ENCODE measurements at places on chromosomes 1 and 21.

- no peak for DNase-seq
Measured at GRCh38 chr21:17610911-17611310, 1.8 kb downstream of the BTG3 start.

GRCh38 chr1:61284936-61285335 lies 202.6 kb downstream of the NFIA start:
- DNase-seq: peak; percentile 52

DNA sequence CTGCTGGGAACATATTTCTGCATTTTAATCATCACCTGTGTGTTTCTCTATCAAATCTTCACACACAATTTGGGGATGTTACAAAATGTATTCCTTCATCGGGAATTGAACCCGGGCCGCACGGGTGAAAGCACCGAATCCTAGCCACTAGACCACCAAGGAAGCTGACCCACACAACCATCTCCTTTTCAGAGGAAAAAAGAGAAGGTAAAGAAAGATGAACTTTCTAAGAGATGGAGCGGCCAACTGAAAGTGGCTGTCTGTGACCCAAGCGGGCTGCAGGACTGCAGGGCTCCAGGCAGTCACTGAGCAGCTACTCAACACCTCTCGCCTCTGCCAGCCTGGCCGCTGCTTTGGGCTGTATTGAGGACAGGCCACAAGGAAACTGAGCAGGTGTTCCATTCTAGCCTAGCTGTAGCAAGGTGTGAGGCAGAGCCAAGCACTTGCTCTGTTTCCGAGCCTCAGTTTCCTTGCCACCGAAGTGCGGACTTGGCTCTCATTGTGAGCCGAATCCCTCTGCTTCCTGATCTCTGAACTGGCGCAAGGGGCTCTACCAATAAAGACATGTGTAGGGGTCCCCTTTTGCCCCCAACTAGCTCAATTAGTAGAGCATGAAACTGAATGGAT lies 156.9 kb upstream of the NBPF11 start:
- DNase-seq: no peak

DNA sequence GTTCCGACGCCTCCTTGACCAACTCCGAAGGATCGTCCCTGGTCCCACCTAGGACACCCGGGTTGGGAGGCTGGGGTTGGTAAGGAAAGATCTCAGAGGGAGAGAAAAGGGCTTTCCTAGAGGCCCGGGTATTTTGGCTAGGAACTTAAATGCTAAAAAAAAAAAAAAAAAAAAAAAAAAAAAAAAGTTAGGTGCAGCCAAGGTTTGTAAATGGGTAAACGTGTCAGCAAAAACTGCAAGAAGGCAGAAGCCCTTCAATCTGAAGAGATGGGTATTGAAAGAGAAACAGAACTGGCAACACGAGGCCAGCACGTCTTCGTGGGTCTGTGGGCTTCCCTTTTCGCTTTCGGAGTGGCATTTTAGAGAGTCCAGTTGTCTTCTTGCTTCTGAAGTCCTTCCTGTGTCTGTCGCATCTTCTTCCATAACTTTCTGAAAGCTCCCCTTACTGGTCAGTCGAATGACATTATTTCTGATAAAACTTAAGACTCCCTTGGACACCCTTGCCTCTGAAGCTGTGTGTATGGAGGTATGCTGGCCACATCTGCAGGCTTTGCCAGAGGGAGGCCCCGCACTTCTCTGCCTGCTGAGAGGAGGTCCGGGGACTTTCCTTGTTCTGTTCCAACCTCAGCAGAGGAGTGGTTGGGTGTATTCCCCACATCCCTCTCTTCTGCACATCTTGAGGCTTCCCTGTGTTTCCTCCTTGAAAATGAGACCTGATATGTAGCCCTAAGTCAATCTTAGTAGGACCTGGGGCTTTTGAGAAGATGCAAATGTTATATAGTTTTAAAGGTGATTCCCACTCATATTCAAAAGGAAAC lies 745 bp downstream of the RCSD1 start:
- no peak for DNase-seq

- DNase-seq: peak; percentile 96
Measured at GRCh38 chr1:41404308-41404761, 43.1 kb downstream of the FOXO6 start.

DNA sequence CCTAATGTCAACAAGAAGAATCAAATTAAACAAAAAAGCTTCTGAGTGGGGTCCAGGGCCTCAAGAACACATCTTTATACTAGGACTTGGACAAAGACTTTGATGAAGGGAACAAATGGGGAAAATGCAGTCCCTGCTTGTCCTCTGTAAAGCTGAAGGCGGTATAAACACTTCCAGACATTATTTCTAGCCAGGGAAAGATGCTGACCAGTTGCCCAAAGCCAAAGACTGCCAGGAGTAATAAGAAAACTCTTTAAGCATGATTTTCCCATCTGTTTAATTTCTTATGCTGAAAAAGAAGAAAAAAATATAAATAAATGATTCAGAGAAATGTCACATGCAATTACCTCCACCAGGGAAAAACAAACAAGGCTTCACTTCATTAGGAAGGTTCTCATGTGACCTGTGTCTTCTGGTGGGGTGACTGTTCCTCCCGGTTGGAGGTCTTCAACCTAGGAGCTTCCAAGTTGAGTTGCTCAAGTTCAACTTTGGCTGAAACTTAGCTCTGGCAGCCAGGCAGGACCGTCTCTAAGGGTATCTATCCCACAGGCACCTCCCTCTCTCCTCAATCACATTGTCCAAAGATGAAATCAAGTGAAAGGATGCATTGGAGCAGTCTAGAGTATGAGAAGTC lies 65.2 kb upstream of the KCNE2 start:
- no peak for DNase-seq

DNA sequence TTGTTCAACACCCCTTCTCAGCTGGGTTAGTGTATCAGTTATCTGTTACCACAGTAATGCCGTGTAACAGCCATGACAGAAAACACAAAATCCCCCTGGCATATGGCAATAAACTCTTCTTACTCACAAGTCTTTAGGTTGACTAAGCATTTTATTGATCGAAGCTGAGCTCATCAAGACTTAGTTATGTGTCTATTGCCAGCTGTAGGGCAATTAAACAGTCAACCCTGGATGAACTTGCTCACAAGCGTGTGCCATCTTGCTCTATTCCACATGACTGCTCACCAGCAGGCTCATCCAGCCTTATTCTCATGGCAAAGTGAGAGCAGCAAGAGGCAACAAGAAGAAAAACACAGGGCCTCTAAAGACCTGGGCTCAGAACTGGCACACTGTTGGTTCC lies 333.8 kb upstream of the PTBP2 start:
- DNase-seq: peak; percentile 88

DNA sequence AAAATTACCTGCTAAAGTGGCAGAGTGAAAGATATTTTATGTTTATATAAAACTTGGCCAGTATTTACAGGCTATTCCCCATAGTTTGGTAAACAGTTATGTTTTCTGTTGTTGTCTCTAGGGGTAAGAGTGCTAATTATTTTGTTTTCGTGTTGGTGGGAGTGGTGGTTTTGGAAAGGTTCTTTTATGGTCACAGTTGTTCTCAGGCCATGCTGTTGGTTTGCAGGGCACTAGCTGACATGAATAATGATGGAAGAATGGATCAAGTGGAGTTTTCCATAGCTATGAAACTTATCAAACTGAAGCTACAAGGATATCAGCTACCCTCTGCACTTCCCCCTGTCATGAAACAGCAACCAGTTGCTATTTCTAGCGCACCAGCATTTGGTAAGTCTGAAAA lies 92.5 kb downstream of the ITSN1 start:
- DNase-seq: no peak

DNA sequence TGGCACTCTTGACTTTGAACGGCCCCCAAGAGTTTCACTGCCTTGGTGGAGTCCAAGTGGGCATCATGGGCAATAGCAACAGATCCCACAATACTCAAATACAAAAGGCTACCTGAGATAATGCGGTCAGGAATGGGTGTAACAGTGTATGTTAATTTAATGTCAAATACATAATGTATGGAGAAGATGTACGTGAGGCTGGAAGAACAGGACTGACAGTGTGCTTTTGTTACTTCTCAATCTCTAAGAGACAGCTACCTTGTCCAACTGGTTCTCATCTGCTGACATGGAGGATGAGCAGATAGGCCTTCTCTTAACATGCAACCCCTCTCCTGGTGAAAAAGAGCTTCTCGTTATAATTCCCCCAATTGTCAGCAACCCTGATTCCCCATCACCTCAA lies 167.2 kb downstream of the APP start:
- no peak for DNase-seq

- DNase-seq: no peak
Measured at GRCh38 chr1:103122983-103123720, 14.8 kb upstream of the COL11A1 start.

DNA sequence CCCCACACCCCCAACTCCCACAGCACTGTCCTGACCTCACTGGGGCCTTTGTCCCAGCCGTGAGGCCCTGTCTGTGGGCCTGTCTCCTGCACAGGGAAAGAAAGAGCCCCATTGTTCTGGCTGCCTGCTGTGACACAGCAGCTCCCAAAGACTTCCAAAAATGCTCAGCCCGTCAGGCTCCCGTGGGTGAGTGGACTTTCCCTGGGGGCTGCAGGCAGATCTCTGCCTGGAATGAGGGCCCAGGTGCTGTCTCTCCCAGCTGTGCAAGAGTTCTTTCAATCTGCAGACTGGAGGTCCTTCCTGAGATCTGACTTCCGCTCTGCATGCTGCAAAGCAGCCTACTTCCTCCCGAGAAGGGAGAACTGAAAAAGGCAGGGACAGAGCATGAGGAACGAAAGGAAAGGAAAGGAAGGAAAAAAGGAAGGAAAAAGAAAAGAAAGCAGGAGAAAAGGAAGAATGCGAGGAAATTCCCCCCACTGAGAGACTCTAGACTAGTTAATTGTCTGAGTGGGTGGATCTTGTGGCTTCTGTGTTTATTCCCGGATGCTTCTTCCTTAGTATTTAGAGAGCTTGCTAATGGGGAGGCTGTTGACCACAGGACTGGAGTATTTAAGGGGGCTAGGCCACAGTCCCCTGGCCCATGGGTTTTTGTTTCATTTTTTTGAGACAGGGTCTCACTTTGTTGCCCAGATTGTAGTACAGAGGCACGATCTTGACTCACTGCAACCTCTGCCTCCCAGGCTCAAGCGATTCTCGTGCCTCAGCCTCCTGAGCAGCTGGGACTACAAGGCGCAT lies 15.0 kb downstream of the NES start:
- no peak for DNase-seq

- no peak for DNase-seq
Measured at GRCh38 chr1:178102218-178102617, 8.3 kb downstream of the RASAL2 start.

- no peak for DNase-seq
Measured at GRCh38 chr21:19328954-19329353, 925.4 kb upstream of the TMPRSS15 start.

DNA sequence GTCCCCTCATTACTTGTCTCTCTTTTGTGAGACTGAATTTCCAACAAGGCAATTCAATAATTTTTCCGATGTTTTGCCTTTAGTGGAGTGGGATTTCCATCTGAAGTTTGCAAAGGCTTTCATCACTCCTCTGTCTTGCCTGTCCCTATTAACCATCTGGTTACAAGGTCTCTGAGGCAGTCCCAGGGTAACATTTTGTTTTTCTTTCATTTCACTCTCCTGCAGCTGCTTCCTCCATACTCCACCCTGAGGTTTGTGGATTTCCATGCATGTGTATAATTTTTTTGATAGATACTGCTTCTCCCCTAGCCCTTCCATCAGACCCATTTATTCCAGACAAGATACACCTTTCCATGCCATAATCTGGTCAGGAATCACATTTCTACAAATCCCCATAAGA lies 366.8 kb downstream of the PTBP2 start:
- no peak for DNase-seq

DNA sequence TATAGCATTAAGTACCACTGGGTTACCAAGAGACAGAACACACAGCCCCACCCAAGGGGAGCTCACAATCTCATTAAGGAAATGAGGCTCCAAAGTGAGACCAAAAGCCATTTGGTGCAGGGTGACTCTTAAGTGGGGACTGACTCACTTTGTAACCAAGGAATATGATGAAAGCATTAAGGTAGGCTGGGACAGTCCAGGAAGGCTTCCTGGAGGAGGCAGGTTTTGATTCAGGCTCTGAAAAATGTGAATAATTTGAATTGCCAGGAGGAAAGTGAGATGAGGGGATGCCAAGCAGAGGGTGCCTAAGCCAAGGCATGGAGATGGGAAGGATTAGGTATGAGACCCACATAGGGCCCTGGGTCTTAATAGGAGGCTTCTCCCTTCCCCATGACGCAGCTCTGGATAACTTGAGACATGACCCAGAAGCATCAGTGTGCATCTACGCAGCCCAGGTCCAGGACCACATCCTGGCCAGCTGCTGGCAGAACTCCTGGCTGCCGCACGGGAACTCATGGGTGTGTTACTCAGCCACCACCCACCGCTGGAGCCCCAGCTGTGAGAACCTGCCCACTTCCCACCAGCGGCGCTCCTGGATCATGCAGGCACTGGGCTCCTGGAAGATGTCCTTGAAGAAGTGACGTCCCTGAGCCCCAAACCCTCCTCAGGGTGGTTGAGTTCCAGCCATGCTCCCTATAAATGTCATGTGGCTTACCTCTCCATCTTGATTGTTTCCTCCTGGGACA lies 5.9 kb upstream of the TTC4 start:
- no peak for DNase-seq

DNA sequence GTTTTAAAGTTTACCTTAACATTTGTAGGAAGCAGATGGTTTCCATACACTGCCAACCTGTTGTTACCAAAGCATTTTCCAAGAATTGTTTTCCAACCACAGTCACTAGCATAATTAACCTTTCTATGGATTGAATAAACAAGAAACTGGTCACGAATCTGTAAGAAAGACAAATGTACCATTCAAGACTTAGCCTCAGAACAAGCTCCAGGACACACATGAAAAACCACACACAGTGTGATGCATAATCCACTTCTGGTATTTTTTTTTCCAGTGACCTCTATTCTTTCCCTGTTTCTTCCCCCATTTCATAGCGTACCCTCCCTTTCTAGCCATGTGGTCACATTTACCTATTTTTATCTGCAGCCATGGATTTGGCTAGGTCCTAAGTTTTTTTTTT lies 29.6 kb upstream of the C1orf87 start:
- no peak for DNase-seq

DNA sequence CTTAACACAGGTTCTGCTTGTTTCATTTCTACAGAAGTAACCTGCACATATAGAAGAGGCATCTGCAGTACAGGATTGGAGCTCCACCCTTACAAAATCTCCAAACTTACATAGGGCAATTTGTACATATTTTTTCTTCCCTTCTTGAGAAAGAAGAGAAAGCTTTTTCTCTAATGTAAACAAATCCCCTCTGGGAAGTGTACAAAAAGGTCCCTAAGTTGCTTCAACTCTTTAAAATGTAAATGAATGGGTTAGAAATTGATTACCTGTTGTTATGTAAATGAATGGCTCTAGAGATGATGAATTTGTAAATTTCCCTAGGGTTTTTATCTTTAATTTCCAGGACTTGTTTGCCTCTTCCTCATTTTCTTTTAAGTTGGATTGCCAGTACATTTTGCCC lies 1183.7 kb downstream of the MRPL39 start:
- DNase-seq: no peak

GRCh38 chr1:21721295-21721985 lies 52.3 kb upstream of the RAP1GAP start:
- DNase-seq: no peak

GRCh38 chr1:169103480-169103893 lies 3.0 kb upstream of the ATP1B1 start:
- DNase-seq: no peak
